Activated CD4-positive, alpha-beta T cell treated with anti-CD3 and anti-CD28 coated beads for 36 hours (primary cell): ENCODE measurements at places on chromosomes 11 and 22. TPM values are rescaled to one million over a fixed set of nuclear protein-coding genes. Genes with fewer than 3 reads are reported as not detected.

The IRAG1 gene
- total RNA-seq, result not detected

The RIBC2 gene
- 7.8 TPM for total RNA-seq

DNA sequence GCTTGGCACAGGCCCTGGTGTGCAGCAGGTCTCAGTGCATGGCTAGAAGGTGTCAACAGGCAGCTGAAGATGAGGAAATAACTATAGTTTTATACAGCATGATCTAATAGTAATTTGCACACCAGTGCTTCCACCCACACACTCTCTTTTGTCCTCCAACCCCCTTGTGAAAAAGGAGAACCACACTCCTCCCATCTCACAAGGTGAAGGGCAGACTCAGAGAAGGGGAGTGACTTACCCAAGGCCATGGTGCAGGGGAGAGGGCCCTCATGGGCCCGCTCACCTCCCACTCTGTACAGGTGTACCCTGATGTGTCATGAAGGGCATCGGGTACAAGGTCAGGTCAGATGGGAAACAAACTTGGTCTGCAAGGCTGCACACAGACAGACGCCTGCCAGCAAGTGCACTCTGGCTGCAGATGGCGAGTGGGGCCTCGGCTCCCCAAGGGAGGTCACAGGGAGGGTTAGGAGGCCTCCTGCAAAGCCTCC, 53.4 kb downstream of the DGCR2 start:
- H3K36me3 ChIP-seq, result peaks cover 31% of the 10 kb centered on the region
- no peak overlapping the region for H3K4me3 ChIP-seq
- H3K27ac ChIP-seq, result no peak overlapping the region
- no peaks in the 10 kb centered on the region for H3K27me3 ChIP-seq

GRCh38 chr11:1449490-1450243, 36.9 kb downstream of the MOB2 start:
- H3K4me3 ChIP-seq, result no peak overlapping the region
- no peaks in the 10 kb centered on the region for H3K36me3 ChIP-seq
- H3K27me3 ChIP-seq, result no peaks in the 10 kb centered on the region
- no peak overlapping the region for H3K27ac ChIP-seq
- H3K4me1 ChIP-seq, result no peaks in the 10 kb centered on the region

DNA sequence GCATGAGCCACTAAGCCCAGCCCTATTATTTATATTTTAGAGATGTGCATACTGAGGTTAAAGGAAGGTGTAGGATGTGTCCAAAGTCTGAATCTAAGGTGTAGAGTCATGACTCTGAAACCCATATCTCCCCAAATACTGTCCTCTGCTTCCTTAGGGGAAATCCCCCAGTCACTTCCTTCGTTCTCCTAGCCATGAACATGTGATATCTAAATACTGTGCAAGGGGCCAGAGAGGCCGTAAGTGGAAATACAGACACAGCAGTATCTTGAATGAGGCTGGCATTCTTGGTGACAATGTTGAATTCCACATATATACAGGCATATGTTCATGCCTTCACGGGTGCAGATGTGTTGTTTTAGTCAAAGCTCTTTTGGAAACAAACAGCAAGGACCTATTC, 21.3 kb upstream of the PATZ1 start:
- no peaks in the 10 kb centered on the region for H3K27me3 ChIP-seq
- no peaks in the 10 kb centered on the region for H3K4me1 ChIP-seq
- H3K27ac ChIP-seq, result no peak overlapping the region

GRCh38 chr22:36384766-36385481, 2.8 kb downstream of the MYH9 start:
- H3K27ac ChIP-seq, result peak overlapping the region; percentile 98
- no peaks in the 10 kb centered on the region for H3K27me3 ChIP-seq
- H3K36me3 ChIP-seq, result peaks cover 53% of the 10 kb centered on the region
- peaks cover 56% of the 10 kb centered on the region for H3K4me1 ChIP-seq
- peak; percentile 65 for DNase-seq
- peak overlapping the region; percentile 99 for H3K4me3 ChIP-seq

DNA sequence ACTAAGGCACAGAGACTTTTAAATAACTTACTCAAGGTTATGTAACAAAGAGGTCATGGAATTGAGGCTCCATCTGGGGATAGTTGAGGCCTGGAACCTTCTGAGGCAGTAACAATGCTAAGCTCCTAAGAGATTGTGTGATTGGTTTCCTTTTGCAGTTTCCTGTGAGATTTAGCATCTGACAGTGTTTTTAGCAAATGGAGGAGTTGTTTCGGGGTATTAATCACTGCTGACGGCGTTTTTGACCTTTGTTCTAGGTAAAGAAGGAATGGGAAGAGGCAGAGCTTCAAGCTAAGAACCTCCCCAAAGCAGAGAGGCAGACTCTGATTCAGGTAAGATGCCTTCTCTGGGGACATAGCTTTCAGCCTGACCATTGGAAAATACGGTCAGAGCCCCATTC, 32.1 kb upstream of the ST14 start:
- no peaks in the 10 kb centered on the region for H3K27me3 ChIP-seq
- H3K4me1 ChIP-seq, result peaks cover 6% of the 10 kb centered on the region
- no peak overlapping the region for H3K4me3 ChIP-seq
- no peak overlapping the region for H3K27ac ChIP-seq
- peaks cover 37% of the 10 kb centered on the region for H3K36me3 ChIP-seq
- no peak for DNase-seq

DNA sequence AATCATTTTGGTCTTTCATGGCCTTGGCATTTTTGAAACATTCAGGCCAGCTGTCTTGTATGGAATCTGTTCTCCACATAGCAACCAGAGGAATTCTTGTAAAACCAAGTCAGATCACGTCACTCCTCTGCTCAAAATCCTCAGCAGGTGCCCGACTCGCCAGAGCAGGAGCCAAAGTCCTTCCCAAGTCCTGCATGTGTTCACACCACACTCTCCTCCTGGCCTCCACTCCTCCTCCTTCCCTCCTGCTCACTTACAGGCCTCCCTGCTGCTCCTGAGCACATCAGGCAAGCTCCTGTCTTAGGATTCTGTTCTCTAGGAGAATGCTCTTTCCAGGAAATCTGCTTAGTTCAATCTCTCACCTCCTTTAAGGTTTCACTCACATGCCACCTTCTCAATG, 6.9 kb upstream of the PSMC3 start:
- no peak for DNase-seq
- no peaks in the 10 kb centered on the region for H3K27me3 ChIP-seq
- H3K36me3 ChIP-seq, result no peaks in the 10 kb centered on the region
- H3K27ac ChIP-seq, result no peak overlapping the region
- H3K4me1 ChIP-seq, result no peaks in the 10 kb centered on the region

GRCh38 chr11:109033627-109034338, 368.9 kb downstream of the DDX10 start:
- peaks cover 6% of the 10 kb centered on the region for H3K27me3 ChIP-seq
- no peaks in the 10 kb centered on the region for H3K36me3 ChIP-seq
- no peak for DNase-seq
- no peaks in the 10 kb centered on the region for H3K4me1 ChIP-seq

DNA sequence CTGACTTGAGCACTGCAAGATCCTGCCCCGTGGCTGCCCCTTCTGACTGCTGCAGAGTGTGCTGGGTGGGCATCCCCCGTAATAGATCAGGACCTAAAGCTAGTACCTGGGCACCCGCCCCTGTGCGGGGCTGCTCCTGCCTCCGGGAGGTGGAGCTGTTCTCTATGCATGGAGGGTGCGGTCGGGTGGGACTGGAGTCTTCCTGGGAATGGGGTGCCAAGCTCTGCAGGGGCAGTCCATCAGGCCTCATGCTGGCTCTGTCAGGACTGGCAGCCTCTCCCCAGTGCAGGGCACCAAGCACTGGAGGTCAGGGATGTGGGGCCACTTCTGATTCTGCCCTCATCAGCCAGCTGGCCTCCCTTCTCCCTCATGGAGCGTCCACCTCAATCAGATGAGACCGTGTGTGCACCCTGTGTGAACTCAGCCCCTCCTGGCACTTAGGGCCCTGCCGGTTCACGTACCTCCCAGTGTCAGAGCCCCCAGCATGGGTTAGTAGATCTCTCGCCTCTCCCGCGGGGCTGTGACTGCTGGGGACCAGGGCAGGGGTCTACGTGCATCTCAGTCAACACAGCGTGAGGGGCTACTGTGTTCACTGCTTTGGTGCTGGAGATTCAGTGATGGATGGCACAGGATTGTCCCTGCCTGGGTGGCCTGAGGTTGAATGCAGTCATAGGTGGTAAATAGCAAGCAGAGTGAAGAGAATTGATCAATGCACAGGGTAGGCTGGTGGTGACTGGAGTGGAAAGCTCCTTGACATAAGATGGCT, 30.8 kb downstream of the MPPED1 start:
- H3K27me3 ChIP-seq, result peaks cover 2% of the 10 kb centered on the region
- H3K4me1 ChIP-seq, result no peaks in the 10 kb centered on the region
- DNase-seq, result no peak
- no peaks in the 10 kb centered on the region for H3K36me3 ChIP-seq

DNA sequence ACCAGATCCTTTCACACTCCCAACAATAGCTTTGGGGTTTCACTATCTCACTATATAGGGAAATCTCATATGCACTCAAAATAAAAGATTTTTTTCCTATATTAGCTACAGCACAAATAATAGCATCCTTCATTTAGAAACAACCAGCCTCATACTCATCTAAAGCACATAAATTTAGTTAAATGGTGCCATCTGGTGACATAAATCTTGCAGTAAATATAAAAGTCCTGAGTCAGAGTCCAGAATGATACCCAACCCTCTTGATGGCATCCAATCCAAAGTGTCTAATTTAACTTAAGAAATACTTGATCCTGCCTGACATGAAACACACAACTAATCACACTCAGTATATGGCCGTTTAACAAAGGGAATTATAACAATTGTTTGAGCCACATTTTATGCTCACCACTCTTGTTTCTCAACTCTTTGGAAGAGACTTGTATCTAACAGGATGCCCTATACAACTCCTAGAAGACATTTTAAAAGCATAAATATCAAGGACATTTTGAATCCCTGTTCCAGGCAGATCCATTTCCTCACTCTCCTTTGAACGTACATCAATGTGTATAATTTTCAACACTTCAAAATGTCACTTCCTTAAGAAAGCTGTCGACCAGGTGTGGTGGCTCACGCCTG, 36.2 kb downstream of the DLG2 start:
- DNase-seq, result no peak
- H3K4me3 ChIP-seq, result no peak overlapping the region
- no peaks in the 10 kb centered on the region for H3K36me3 ChIP-seq
- no peaks in the 10 kb centered on the region for H3K27me3 ChIP-seq

DNA sequence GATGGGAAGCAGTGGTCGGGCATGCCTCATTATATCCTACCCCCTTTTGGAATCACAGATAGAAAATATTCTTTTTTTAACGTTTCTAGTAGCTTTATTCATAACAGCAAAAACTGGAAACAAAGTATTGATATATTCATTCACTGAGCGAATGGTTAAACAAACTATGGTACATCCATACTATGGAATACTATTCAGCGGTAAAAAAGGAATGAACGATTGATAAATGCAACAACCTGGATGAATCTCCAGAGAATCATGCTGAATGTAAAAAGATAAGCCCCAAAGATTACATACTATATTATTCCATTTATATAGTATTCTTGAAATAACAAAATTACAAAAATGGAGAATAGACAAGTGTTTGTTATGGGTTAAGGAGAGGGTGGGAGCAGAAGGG, 7.5 kb upstream of the SULT4A1 start:
- H3K27ac ChIP-seq, result no peak overlapping the region
- H3K4me3 ChIP-seq, result no peak overlapping the region
- H3K36me3 ChIP-seq, result no peaks in the 10 kb centered on the region
- H3K27me3 ChIP-seq, result peaks cover 28% of the 10 kb centered on the region
- no peak for DNase-seq
- H3K4me1 ChIP-seq, result no peaks in the 10 kb centered on the region
